ENCODE measurements at places on chromosomes 1 and 21.

GRCh38 chr21:27693376-27693775 lies 726.5 kb upstream of the ADAMTS5 start:
- DNase-seq = no peak

- DNase-seq = no peak
Measured at GRCh38 chr1:116340506-116341231, 32.4 kb upstream of the ATP1A1 start.

DNA sequence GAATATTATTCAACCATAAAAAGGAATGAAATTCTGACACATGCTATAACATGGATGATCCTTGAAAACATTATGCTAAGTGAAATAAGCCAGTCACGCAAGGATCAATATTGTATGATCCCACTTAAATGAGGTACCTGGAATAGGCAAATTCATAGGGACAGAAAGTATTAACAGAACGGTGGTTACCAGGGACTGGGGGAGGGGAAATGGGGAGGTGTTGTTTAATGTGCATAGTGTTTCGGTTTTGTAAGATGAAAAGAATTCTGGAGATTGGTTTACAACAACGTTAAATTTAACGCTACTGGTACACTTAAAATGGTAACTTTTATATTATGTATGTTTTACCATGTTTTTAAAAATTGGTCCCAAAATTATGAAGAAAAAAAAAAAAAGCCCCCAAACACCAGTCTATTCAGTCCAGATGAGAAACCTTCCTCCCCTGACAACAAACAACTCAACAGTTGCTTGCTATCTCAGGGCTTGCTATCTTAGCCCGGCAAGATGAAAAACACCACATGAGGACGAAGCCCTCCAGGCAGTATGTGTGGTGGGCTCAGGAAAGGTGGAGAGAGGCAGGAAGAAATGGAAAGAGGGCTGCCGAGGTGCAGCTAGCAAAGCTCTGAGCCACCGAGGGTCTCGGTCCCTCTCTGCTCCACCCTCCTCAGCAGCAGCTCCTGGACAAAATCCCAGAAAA lies 8.5 kb downstream of the NUAK2 start:
- no peak for DNase-seq

DNA sequence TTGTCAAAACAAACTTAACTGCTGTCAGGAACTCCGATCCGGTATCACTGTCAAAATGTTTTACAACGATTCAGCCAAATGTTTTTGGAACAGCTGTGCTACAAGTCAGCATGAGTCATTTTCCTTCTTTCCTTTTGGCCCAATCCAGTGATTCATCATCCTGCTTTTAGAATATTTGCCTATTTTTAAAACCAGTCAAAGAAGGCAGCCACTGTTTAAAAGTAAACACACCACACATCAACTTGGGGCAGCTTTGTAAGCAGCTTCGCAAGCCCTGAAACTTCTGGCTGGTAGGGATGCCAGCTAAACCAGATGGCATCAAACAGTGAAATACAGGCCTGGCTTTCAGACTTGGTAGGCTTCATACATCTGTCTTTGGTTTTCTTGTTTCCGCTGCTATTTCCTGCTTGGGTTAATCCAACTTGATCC lies 14.9 kb downstream of the MAP3K7CL start:
- no peak for DNase-seq
